ENCODE measurements at places on chromosomes 4 and X.

GRCh38 chr4:15510961-15511360 lies 41.3 kb downstream of the CC2D2A start:
- DNase-seq, result no peak

DNA sequence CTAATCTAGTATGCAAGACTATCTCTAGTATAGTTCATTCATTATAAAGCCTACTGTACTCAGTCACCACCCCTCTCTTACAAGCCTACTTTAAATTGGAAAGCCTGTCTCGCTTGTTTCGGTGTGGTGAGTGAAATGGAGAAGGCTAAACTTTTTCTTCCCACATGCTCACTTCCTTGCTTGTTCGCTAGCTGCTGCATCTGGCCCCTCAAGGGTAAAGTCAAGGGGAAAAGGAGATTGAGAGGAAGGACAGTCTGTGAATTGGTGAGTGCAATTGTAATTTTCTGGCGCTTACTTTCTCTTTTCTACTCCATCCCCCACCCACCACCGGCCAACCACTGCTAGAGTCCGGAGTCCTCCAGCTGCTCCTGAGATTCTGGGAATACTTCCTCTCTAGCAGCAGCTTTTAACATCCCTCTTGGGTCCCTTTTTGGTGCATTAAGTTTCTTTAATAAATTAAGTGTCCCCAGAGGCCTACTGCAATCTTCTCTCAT lies 12.1 kb upstream of the ARAP2 start:
- peak; percentile 28 for DNase-seq

DNA sequence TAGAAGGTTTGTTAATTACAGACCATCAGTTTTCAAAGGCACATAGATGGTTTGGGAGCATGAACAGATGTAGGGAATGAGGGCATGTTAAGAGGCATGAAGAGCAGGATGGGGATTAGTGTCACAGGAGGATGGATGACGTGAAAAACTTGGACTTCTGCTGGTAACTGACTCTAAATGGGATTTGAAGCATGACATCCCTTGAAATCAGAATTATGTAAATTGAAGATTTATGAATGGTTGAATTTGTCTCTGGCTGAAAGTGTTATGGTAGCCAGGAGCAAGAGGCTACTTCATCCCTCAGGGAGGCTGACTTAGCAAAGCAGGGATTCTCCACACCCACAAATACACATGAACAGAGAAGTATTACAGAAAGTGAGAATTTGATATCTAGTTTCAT lies 454.6 kb downstream of the MAGEB5 start:
- DNase-seq, result no peak

- no peak for DNase-seq
Measured at GRCh38 chrX:40809210-40809609, 73.9 kb upstream of the MED14 start.

DNA sequence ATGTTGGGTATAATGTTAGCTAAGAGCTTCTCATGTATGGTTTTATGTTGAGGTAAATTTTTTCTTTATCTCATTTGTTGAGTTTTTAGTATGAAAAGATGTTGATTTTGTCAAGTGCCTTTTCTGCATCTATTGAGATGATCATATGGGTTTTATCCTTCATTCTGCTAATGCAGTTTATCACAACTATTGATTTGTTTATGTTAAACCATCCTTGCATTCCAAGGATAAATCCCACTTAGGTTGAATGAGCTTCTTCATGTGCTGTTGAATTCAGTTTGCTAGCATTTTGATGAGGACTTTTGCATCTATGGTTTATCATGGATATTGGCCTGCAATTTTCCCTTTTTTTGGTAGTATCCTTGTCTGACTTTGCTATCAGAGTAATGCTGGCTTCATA lies 93.3 kb downstream of the SYTL5 start:
- no peak for DNase-seq

GRCh38 chr4:176782794-176783193 lies 9.9 kb downstream of the VEGFC start:
- DNase-seq, result no peak

DNA sequence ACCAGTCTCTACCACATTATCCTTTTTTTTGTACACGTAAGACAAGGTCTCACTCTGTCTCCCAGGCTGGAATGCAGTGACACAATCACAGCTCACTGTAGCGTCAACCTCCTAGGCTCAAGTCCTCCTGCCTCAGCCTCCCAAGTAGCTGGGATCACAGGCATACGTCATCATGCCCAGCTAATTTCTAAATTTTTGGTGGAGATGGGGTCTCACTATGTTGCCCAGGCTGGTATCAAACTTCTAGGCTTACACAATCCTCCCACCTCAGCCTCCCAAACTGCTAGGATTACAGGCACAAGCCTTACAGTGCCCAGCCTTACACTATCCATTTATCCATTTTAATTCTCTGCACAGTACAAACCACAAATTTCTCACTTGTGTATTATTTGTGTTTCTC lies 58.0 kb downstream of the CLOCK start:
- DNase-seq, result no peak

Measured in hippocampal formation (tissue), 2 donors.